NCI-H1105 treated with DMSO at 0.1 percent for 48 hours (cell line): ENCODE measurements at places on chromosomes 3 and 15.

- peak; percentile 48 for DNase-seq
Measured at GRCh38 chr3:161700998-161701397, 204.4 kb downstream of the OTOL1 start.

GRCh38 chr15:92541291-92542200 lies 114.0 kb downstream of the FAM174B start:
- DNase-seq: peak; percentile 71

DNA sequence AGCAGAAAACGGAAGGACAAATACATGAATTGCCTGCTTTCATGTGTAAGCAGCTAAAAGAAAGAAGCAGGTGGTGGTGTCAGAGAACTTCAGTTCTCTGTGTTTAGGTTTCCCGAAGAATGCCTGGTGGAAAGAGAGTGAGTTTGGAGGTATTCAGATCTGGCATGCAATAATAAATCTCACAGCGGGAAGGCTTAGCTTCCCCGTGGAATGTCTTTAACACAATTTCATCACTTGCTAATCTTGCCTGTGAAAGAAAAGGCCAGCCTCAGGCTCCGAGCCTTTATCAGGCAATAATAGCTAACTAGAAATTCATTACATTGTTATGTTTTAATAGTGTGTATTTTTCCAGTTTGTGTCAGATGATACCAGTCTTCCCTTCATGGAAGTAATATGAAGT lies 220.3 kb downstream of the PDZRN3 start:
- DNase-seq: no peak

GRCh38 chr15:34240537-34240936 lies 15.7 kb downstream of the EMC4 start:
- no peak for DNase-seq

- DNase-seq: no peak
Measured at GRCh38 chr3:31402117-31402516, 130.6 kb upstream of the STT3B start.

- no peak for DNase-seq
Measured at GRCh38 chr3:72698154-72698917, 149.9 kb downstream of the SHQ1 start.
